ENCODE measurements at places on chromosomes 13 and 19.

GRCh38 chr19:10270616-10271394 lies at the start of gene ICAM1:
TSS of gene ICAM1 (plus strand) at chr19:10271120. CDS start at chr19:10271160, 40 bp downstream.
- peak; percentile 97 for DNase-seq

DNA sequence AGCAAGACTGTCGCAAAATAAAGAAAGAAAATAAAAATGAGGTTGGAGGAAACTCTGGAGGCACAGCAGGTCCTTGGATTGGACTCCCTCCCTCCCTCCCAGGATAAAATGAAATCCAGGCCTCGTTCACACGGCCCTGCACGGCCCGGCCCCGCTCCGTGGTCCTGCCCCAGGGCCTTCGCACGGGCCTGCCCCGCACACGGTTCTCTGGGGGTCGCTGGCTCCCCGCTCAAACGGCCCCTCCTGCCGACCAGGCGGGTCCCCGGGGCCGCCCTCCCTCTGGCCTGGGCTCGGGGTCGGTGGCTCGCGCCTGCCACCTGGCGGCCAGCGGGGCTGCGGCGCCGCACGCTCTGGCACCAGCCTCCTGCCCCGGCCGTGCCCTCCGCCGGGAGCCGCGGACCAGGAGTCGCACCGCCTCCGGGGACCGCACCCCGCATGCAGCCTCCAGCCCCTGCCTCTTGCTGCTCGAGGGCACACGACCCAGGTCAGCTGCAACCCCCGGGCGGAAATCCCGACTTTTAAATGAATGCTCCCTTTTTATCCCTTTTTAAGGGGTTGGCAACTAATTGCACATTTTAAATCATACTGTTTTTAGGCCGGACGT lies 1.5 kb upstream of the WDR18 start:
- peak; percentile 75 for DNase-seq

GRCh38 chr13:94640721-94641120 lies 39.1 kb downstream of the GPR180 start:
- no peak for DNase-seq

GRCh38 chr19:31419871-31420445 lies 70.7 kb upstream of the TSHZ3 start:
- DNase-seq = no peak

GRCh38 chr13:112168761-112169160 lies 101.8 kb downstream of the SOX1 start:
- DNase-seq = no peak

- DNase-seq = peak; percentile 19
Observed at GRCh38 chr13:39783051-39783450, 127.6 kb downstream of the COG6 start.

- DNase-seq = no peak
Observed at GRCh38 chr19:51114087-51114729, 6.0 kb upstream of the CTU1 start.

DNA sequence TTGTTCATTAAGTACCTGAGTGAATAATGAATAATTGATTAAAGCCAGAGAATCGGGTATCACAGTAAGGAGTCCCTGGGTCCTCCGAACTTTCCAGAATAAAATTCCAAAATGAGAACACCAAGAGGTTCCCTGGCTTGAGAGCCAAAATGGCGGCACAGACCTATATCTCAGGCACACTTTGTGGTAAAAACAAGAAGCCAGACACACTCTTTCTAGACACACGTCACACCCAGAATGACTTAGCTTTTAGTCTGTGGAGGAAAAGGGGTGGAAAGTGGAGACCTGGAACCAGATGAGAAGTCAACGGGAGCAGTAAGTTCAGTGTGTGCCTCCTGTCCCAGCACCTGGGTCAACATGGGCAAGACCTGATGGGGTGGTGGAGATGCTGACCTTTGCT lies 8.4 kb downstream of the ARL11 start:
- no peak for DNase-seq

GRCh38 chr19:16024266-16025107 lies 51.8 kb upstream of the TPM4 start:
- no peak for DNase-seq

GRCh38 chr19:37899966-37900365 lies 6.4 kb downstream of the WDR87 start:
- peak; percentile 23 for DNase-seq

- no peak for DNase-seq
Observed at GRCh38 chr13:32883474-32883873, 132.7 kb upstream of the KL start.

DNA sequence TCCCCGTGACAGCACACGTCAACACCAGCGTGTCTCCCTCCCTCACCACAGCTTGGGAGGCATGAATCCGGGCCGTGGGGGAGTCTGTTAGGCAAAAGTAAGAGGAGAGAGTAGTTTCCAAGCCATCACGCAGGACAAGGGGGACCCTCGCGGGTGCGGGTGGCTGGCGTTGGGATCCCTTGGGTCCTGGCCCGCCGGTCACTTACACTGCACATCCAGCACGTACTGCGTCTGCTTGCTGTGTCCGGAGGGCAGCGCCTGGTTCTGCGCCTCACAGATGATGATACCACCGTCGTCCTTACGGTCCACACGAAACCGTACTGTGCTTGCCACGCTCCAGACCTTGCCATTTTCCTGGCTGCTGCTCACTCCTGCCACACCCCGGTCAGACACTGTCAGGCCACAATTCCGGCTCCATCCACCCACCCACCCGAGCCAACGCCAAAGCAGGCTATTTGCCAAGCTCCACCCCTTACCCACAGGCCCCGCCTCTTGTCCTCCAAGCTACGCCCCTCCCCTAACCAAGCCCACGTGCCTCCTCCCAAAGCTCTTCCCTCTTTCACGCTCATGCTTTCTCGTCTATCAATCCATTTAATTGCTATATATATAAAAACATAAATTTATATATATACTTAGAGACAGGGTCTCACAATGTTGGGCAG lies 6.6 kb upstream of the ZNF428 start:
- peak; percentile 94 for DNase-seq

- DNase-seq = no peak
Observed at GRCh38 chr13:45361596-45362206, 20.7 kb upstream of the TPT1 start.

DNA sequence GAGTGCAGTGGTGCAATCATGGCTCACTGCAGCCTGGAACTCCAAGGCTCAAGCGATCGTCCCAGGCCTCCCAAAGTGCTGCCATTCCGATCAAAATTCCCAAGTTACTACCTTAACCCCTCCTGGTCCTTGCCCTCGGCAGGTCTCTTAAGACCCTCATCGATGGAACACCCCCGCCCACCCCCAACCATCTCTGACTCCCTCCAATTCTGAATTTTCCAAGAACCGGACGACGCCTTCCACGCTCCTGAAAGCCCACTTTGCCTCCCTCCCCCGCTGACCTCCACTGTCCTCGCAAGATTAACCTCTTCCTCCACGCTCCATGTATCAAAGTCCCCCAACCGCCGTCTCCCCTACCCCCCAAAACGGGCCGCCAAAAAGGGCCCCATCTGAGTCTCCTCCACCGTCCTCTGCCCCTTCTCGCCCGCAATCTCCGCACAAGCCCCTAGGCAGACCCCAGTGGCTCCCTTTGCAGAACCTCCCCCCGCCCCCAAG lies 539 bp downstream of the DAPK3 start:
- no peak for DNase-seq

DNA sequence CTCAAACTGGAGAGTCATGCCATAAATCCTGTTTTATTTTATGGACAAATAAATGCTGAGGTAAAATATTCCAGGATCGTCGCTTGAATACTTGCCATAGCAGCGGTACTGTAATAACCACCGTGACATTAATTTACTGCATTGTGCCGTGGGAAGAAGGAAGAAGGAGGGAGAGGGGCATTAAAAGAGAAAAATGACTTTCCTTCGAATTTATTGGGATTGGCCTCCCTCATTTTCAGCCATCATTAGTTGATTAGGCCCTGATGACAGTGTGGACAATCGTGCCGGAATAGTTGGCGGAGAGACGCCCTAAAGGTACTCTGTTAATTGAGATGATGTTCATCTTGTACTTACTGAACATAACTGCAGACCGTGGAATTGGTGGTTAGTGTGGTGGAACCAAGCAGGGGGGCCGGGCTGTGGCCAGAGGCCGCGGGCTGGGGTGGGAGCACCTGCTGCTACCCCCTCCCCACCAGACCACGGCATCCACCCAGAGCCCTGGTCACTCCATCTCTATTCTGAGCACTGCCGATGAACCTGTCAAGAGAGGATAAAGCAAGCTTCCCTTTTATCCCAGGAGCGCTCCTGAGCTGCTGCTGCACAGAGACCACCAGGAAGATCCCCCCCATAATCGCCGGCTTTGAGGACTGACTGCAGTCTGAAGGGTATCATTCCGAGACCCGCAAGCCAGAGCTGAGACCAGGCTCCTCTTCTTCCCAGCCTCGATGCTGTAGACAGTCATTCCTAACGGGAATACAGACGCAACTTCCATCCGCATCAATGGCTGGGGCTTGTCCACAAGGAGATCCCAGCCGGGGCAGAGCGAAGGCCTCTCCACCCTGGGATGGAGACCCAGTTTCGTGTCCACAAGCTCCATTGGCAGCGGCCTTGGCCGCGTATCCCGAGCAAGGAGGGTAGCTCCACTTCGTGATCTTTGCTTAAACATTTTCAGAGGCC lies 168.3 kb upstream of the TSHZ3 start:
- DNase-seq = no peak

DNA sequence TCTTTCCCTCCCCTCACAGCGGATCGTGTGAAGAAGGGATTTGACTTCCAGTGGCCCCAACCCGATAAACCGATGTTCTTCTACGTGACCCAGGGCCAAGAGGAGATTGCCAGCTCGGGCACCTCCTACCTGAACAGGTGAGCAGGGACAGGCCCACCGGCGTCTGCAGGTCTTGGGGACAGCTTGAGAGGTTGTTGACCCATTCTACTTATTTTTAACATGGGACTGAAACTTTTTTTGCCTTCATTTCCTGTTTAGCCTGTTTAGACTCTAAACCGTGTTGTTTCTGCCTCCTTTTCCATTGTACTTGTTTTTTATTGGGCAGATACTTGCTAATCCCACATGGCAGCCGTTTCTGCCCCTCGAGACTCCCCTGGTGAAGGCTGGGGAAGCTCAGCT lies 28.5 kb downstream of the UPF1 start:
- no peak for DNase-seq

DNA sequence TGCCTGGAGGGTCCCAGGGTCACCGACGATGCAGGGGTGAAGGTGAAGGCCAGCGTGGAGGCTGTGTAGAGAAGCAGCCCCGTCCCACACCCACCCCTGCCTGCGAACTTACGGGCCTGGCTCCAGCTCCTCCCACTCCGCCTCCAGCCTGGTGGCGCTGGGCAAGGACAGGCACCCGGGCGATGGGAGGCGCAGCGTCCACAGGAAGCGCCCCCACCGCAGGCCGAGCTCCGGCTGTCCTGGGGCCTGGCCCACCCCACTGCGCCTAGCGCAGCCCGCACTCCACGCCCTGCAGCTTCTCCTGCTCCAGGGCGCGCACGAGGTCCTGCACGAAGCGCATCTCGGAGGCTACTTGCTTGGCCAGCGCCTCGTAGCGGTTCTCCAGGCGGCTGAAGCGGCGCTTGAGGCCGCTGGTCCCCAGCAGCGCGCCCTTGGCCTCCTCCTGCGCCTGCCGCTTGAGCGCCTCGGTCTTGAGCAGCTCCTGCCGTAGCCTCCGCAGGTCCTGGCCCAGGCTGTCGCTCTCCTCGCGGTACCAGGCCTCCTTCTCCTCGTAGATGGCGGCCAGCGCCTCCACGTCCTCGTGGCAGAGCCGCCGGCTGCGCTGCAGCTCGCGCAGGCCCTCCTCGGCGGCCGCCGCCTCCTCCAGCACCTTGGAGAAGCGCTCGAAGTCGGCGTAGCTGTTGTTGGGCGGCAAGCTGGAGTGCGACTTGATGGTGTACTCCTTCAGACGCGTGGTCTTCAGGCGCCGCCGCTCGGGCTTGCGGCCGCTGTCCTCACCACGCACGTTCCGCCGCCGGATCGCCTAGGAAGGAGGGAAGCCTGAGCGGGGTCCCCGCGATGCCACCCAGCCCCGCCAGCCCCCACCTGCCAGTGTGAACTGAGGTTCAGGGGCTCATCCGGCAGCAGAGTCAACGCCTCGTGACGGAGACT lies 11.8 kb downstream of the DAPK3 start:
- no peak for DNase-seq

GRCh38 chr19:15113245-15114152 lies 6.3 kb downstream of the SYDE1 start:
- no peak for DNase-seq

DNA sequence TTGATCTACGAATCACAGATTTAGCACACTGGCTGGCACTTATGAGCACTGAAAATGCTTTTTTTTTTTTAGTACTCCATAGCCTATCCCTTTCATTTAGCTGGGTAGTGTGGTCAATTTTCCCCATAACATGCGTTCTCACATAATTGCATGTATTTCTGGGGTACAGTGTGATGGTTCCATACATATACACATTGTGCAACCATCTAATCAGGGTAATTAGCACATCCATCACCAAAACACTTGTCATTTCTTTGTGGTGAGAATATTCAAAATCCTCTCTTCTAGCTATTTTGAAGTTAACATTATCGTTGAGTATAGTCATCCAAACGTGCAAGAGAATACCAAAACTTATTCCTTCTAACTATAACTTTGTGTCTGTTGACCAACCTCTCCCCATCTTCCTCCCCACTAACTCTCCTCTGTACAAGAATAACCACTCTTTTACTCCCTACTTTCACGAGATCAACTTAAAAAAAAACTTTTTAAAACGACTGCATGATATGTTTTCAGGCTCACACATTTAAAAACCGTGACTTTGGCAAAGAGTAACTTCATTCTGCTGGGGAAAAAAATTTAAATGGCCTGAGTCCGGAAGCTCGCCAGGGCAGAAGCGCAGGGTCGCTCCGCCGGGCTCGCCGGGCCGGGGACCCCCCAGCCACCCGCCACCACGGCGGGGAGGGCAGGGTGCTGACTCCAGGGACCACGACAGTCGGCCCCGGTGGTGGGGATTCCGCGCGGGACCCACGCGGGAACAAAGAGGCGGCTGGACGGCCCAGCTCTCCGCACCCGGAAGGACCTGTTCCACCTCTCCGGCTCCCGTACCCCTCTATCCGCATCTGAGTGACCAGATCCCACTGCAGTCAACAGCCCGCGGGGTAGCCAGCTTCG lies 868 bp upstream of the UBAC2 start:
- peak; percentile 56 for DNase-seq

DNA sequence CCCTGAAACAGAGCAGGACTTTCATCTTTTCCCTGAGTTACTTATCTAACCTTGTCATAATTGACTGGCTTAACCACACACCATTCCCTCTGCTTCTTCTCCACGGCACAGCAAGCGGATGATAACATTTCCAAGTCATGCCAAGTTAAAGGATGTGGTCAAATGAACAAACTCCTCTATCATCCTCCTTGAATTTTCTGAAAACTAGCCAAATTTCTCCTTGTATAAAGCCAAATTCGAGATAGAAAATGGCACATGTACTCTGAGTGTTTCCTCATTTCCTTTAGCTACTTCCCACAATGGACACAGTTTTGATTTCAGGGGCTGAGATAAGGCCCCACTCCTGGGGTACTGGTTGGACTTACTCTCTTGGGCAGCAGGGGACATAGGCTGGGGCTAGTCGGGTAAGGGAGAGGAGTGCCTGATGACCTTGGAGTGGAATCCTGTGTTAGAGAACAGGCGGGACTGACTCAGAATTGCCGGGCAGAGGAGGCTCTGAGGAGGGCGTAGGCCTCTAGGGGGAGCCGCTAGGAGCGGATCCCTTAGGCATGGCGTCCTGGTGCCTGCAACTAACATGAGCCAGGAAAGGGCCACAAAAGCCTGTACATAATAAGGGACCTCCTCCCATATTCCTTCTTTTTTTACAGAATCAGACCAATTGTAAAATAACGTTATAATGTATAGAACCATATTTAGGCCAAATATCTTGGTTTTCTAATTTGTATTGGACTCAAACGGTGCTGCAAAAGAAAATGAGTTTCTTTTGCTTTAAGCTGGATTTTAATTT lies 20.3 kb upstream of the TMTC4 start:
- peak; percentile 71 for DNase-seq

GRCh38 chr13:61608138-61608537 lies 192.5 kb upstream of the PCDH20 start:
- DNase-seq = no peak

GRCh38 chr19:29117926-29118325 lies 95.0 kb downstream of the UQCRFS1 start:
- DNase-seq = no peak
